ENCODE measurements at places on chromosomes 2 and 18. TPM values are rescaled to one million over a fixed set of nuclear protein-coding genes. Genes with fewer than 3 reads are reported as not detected.

TMEM247 gene
- total RNA-seq = not detected

KYNU gene
- 1.5 TPM for total RNA-seq

ACOXL gene
- total RNA-seq = not detected

AMER3 gene
- not detected for total RNA-seq

SERPINB8 gene
- 9.7 TPM for total RNA-seq

MC4R gene
- total RNA-seq = not detected

DNA sequence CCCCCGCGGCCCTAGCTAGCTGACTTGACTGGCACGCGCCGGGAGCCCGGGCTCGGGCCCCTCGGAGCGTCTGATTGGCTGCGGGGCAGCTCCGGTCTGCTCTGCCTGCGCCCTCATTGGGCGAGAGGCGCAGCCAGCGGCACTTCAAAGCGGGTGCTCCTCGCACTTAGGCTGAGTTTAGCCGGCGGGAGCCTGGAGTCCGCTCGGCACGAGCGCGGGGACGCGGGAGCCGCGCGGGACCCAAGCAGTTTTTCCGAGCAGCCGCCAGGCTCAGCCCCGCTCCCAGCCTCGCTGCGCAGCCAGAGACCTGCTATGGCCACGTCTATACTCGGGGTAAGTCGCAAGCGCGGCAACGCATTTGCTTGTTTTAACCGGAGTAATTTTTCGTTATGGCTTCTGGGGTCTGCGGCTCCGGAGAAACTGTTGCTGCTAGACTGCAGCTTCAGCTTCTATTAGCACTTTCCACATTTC is at the start of gene SP9:
SP9 (plus strand) TSS at position 174 of the 471 bp plus-strand sequence; CDS start at position 313, 139 bp downstream.
- no peaks in the 10 kb centered on the region for H3K4me1 ChIP-seq
- H3K36me3 ChIP-seq = no peaks in the 10 kb centered on the region
- H3K27me3 ChIP-seq = peaks cover 94% of the 10 kb centered on the region
- DNase-seq = peak; percentile 71

- H3K27ac ChIP-seq = no peak overlapping the region
- no peaks in the 10 kb centered on the region for H3K27me3 ChIP-seq
- DNase-seq = no peak
- no peaks in the 10 kb centered on the region for H3K4me1 ChIP-seq
Observed at GRCh38 chr2:128784626-128785306, 466.1 kb upstream of the HS6ST1 start.

- no peak overlapping the region for H3K4me3 ChIP-seq
- no peaks in the 10 kb centered on the region for H3K4me1 ChIP-seq
- no peaks in the 10 kb centered on the region for H3K27me3 ChIP-seq
Observed at GRCh38 chr2:163808406-163808805, 72.6 kb upstream of the FIGN start.

DNA sequence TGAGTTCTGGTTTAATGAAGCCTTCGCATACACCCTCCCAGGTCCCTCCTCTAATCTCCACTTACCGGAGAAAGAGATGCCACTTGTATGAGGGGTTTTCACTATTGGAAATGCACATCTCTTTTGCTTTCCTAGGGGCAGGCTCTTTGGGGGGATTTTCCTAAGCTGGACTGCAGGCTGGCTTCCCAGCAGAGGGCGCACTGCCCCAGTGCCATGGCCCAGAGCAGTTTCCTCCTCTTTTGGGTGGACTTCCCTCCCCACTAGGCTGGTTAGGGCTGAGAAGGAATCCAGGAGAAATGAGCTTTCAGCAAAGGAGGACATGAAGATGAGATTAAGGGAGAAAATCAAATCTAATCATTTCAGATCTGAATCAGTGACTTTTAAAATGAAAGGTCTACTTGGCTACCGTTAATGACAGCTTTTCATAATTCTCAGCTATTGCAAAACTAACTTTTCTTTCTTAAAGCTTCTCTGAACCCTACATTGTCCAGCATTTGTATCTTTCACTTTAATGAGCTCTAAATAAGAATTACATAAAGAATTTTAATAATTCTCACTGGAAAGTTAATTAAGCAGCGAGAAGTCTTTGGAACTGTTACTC is 784.1 kb upstream of the FANCL start:
- H3K4me1 ChIP-seq = no peaks in the 10 kb centered on the region
- no peak overlapping the region for H3K27ac ChIP-seq
- no peaks in the 10 kb centered on the region for H3K36me3 ChIP-seq
- DNase-seq = peak; percentile 36
- no peak overlapping the region for H3K4me3 ChIP-seq
- no peaks in the 10 kb centered on the region for H3K27me3 ChIP-seq

- peaks cover 18% of the 10 kb centered on the region for H3K36me3 ChIP-seq
- DNase-seq = no peak
- no peak overlapping the region for H3K4me3 ChIP-seq
- peaks cover 2% of the 10 kb centered on the region for H3K4me1 ChIP-seq
- H3K27me3 ChIP-seq = no peaks in the 10 kb centered on the region
Observed at GRCh38 chr18:57664568-57665165, 43.0 kb upstream of the NARS1 start.

DNA sequence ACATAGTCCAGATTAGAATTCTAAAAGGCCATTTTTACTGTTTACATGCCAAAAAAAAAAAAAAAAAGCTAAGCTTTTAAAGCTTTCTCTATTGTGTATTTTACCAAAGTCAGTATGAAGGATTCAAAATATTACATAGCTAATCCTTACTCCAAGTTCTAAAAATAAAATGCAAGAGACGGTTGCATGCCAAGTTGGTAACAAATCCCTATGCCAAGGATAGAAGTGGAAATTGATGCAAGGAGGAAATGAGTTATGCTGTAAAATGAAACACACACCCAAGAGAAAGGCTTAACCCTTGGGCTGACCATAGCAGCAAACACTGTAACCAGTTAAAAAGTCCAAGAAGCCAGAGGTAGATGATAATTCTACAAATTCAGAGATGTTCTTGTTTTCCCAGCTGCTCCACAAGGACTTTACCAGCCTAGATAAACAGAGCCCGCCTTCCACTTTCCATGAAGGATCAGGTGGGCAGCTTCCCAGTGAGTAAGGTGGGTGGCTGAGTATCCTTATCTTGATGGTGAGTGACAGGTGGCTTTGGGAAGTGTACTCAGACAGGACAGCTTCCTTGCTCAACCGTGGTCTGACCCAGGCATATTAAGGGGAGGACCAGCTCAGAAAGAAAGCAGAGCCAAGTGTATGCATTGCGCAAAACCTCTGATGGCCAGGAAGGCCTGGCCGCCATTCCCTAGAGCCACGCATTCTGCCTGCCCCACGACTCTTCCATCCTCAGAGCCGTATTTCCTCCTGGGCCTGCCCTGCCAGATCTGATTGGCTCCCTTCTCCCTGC is 34.4 kb downstream of the ATP8B1 start:
- no peak overlapping the region for H3K4me3 ChIP-seq
- peak overlapping the region; percentile 19 for H3K27ac ChIP-seq
- H3K36me3 ChIP-seq = no peaks in the 10 kb centered on the region
- H3K27me3 ChIP-seq = no peaks in the 10 kb centered on the region
- peak; percentile 79 for DNase-seq

DNA sequence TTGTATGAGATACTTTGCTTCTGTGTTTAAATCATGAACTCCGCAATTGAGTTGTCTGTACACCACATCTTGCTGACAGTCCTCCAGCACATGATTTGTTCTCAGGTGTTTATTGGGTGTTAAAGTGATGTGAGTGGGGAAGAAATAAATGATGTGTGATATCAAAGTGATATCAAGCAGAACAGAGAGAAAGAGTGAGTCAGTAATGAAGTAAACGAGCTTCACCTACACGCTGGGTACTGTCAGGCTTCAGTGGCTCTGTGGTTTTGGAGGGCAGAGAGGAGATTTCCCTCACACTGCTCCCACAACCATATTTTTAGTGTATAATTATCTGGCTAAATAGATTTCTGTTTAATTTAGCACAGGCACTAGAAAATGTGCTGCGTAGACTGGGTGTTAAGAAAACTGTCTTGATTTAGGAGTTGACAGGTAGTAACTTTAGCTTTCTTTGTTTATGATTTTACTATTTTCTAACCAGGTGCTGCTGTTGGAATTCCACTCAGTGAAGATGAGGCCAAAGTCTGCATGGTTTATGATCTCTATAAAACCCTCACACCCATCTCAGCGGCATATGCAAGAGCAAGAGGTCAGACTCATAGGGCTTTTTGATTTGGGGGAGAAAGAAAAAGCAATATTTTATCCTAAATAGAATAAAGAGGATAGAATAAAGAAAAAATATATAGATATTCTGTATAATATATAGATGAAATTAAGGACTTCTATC is 21.2 kb downstream of the ATIC start:
- H3K27ac ChIP-seq = no peak overlapping the region
- H3K4me1 ChIP-seq = peaks cover 3% of the 10 kb centered on the region
- peaks cover 4% of the 10 kb centered on the region for H3K36me3 ChIP-seq
- DNase-seq = no peak
- no peak overlapping the region for H3K4me3 ChIP-seq
- no peaks in the 10 kb centered on the region for H3K27me3 ChIP-seq

DNA sequence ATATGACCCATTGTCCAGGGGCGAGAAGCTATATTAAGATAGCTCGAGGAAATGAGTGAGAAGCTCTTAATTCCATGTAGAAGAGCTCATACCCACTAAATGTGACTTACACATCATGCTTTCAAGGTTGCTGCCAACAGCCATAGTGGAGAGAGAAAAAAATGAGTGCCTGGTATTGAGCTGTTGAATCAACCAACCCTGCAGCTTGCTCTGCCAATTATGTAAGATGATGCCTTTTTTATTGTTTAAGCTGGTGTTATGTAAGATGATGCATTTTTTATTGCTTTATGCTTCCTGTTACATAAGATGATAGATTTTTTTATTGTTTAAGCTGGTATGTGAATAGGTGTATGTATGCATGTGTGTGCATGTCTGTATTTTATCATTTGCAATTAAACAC is 228.2 kb downstream of the CCDC178 start:
- H3K36me3 ChIP-seq = no peaks in the 10 kb centered on the region
- H3K27ac ChIP-seq = no peak overlapping the region
- H3K4me1 ChIP-seq = no peaks in the 10 kb centered on the region
- no peaks in the 10 kb centered on the region for H3K27me3 ChIP-seq
- no peak for DNase-seq

DNA sequence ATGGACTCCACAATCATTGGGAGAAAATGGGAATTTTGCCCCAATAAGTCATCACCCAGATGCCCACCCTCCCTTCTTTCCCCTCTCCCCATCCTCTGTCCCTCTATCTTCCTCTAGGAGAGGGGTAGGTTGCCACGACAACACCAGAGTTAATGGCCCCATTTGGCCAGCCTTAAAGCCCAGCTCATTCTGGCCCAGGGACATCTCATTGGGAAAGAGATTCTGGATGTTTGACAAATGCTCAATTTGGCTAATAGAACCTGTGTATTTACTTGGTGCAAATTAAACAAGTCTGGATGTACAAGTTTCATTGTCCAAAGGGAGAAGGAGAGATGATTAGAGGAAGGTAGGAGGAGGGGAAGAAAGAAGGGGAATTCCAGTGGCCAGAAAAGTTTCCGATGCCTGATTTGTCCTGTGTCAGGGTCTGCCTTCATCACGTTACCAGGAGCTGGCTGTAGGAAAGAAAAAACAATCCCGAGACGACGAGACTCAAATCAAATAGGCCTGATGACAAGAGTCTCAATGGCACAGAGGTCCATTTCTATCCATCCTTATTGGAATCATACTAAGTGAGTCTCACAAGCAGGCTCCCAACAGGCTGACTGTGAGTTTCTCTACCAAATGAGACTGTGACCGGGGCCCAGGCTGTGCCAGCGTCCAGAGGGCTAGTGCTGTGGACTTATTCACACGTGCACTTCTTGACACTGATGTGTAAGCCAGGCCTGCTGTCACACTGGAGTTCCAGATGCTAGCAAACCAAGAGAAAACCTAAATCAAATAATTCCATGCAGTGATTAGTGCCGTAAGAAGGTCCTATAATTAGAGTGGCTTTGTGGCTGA is 265.2 kb upstream of the APCDD1 start:
- H3K36me3 ChIP-seq = no peaks in the 10 kb centered on the region
- no peak overlapping the region for H3K4me3 ChIP-seq
- H3K27me3 ChIP-seq = no peaks in the 10 kb centered on the region
- no peak overlapping the region for H3K27ac ChIP-seq

GRCh38 chr2:124704071-124704925 is 679.2 kb downstream of the CNTNAP5 start:
- H3K27ac ChIP-seq = no peak overlapping the region
- H3K27me3 ChIP-seq = no peaks in the 10 kb centered on the region
- DNase-seq = no peak
- no peaks in the 10 kb centered on the region for H3K36me3 ChIP-seq
- no peak overlapping the region for H3K4me3 ChIP-seq
- H3K4me1 ChIP-seq = no peaks in the 10 kb centered on the region

DNA sequence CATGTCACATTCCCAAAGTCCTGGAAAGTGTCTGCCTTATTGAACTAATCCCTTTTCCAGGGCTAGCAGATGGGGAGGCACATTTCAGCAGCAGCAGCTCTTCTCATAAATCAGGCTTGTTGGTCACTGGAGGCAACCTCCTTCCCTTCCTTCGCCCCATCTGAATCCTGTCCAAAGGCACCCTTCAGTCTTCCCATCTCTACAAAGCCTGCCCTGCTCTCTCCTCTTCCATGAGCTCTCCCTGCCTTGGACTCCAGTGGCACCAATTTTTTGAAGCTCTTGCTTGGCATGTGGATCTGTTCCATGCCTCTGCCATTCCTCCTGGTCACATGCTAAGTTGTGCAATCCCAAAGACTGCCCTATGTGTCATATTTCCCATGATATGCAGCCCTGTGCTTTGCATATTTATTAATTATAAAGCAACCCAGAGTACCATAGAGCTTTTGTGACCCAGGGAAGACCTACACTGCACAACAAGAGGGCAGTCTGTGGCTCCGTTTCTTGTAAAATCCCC is 70.3 kb downstream of the ANTXR1 start:
- H3K4me3 ChIP-seq = no peak overlapping the region
- peaks cover 23% of the 10 kb centered on the region for H3K4me1 ChIP-seq
- peak; percentile 34 for DNase-seq
- H3K36me3 ChIP-seq = peaks cover 3% of the 10 kb centered on the region
- H3K27me3 ChIP-seq = no peaks in the 10 kb centered on the region
- peak overlapping the region; percentile 78 for H3K27ac ChIP-seq

- no peaks in the 10 kb centered on the region for H3K27me3 ChIP-seq
- H3K27ac ChIP-seq = no peak overlapping the region
- DNase-seq = no peak
- H3K36me3 ChIP-seq = no peaks in the 10 kb centered on the region
- H3K4me3 ChIP-seq = no peak overlapping the region
- H3K4me1 ChIP-seq = no peaks in the 10 kb centered on the region
Observed at GRCh38 chr2:31504311-31504710, 76.4 kb downstream of the SRD5A2 start.

GRCh38 chr2:216286616-216287231 is 85.6 kb downstream of the MARCHF4 start:
- H3K27me3 ChIP-seq = no peaks in the 10 kb centered on the region
- DNase-seq = no peak
- H3K4me3 ChIP-seq = no peak overlapping the region

DNA sequence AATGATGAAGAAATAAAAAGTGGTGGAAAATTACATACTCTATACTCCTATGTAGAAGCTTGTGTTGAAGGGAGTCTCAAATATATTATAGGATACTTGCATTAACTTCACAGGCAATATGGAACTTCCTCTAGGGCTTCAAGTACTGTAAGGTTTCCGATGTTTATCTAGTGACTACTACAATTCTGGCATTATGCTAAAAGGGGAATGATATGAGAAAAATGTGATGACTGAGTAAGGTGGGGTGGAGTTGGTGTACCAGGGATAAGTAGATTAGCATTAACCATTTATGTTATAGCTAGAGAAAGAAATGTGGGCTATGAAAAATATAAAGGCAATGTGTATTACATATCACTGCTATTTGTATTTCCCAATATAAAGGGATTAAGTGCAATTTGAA is 229.5 kb downstream of the DCC start:
- H3K4me3 ChIP-seq = no peak overlapping the region
- no peak overlapping the region for H3K27ac ChIP-seq
- peak; percentile 60 for DNase-seq
- H3K27me3 ChIP-seq = no peaks in the 10 kb centered on the region
- no peaks in the 10 kb centered on the region for H3K36me3 ChIP-seq

Measured in fibroblast of lung (primary cell).